ENCODE measurements at places on chromosomes 13 and 19.

GRCh38 chr19:15126131-15126910, 19.1 kb downstream of the SYDE1 start:
- DNase-seq: no peak

DNA sequence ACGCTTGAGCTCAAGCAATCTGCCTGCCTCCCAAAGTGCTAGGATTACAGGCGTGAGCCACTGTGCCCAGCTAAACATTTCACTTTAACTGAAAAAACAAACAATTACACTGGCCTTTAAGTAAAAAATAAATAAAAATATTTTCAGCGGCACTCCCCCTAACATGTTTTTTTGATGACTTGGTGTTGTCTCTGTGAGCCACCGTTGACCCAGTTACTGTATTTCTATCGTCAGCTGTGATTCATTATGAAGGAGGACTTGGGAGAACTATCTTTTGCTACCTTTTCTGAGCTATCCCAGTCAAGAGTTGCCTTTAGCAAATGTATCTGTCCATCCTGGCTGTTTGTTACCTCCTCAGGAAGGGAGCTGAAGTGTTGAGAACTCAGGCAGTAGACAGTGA, 18.5 kb upstream of the C19orf33 start:
- DNase-seq: no peak

DNA sequence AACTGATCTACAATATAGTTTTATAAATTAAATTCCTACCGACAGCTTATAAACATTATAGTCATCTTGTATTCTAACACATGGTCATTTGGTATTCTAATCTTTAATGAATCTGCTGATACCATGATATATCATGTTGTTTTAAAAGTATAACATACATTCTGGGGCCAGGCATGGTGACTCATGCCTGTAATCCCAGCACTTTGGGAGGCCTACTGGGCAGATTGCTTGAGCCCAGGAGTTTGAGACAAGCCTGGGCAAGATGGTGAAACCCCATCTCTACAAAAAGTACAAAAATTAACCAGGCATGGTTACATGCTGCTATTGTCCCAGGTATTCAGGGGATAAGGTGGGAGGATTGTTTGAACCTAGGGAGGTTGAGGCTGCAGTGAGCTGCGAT, 3.1 kb downstream of the ZNF383 start:
- no peak for DNase-seq

DNA sequence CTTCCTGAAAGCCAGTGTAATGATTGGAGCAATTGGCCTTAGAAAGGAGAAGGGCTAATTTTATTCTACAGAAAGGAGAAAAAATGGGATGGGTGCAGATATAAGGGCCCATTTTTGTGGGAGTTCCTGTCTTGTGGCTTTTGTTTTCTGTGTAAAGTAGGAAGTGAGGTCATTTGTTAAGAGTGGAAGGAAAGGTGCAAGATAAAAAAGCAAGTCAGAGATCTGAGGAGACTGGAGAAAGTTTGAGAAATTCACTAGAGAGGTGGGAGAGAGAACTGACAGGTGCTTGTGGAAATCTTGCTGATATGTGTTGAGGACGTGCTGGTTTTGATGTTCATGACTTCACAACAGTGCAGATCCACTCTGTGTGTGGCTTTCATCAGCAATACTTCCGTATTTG, 349.4 kb downstream of the DLEU7 start:
- DNase-seq: no peak

DNA sequence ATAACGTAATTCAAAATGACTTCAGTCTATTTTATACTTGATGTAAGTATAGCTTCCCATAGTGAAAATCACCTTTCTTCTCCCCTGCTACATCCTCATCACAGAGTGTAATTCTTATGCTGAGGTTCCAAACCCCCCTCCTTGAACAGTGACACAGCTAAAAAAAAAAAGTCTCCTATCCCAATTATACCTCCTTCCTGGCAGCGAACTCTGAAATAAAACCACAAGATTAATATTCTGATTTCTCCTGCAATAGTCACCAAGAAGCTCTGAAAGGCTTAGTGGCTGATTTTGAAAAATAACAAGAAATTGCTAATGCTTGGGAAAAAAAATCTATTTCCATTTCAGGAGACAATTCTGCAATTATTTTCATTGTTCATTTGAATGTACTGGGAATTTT, 36.3 kb downstream of the EFNB2 start:
- DNase-seq: no peak

- DNase-seq: no peak
Measured at GRCh38 chr13:65936249-65936648, 1293.9 kb downstream of the PCDH9 start.

- peak; percentile 34 for DNase-seq
Measured at GRCh38 chr13:23020246-23020843, 160.4 kb upstream of the SGCG start.

DNA sequence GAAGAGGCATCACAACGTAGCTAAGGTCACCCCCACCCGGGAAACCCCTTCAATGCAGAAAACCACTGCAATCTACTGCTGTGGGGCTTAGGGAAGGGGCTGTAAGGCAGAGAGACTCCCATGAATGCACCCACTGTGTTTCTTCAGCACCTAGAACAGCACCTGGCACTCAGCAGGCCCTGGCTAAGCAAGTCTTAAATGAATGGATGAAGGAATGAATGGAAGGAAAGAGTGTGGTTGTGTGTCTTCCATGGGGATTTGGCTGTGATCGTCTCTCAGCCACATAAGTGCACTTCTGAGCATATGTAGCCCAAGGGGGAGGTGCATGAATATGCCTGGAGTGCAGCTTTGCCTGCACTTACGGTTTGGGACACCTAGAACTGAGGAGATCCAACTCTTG, 2.9 kb downstream of the CCDC159 start:
- no peak for DNase-seq

DNA sequence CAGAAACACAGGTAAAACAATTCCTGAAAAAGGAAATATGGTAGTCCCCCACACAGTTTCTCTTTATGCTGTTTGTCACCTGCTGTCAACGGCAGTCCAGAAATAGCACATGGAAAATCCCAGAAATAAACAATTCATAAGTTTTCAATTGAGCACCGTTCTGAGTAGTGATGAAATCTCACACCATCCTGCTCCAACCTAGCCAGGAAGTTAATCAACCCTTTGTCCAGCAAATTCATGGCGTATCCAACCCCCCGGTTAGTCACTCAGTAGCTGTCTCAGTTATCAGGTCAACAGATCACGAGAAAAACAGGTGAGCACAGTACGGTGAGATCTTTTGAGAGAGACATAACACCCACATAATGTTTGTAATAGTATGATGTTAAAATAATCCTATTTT, 74.2 kb downstream of the TUBGCP3 start:
- no peak for DNase-seq

- no peak for DNase-seq
Measured at GRCh38 chr13:23427342-23427843, 6.1 kb downstream of the SACS start.

DNA sequence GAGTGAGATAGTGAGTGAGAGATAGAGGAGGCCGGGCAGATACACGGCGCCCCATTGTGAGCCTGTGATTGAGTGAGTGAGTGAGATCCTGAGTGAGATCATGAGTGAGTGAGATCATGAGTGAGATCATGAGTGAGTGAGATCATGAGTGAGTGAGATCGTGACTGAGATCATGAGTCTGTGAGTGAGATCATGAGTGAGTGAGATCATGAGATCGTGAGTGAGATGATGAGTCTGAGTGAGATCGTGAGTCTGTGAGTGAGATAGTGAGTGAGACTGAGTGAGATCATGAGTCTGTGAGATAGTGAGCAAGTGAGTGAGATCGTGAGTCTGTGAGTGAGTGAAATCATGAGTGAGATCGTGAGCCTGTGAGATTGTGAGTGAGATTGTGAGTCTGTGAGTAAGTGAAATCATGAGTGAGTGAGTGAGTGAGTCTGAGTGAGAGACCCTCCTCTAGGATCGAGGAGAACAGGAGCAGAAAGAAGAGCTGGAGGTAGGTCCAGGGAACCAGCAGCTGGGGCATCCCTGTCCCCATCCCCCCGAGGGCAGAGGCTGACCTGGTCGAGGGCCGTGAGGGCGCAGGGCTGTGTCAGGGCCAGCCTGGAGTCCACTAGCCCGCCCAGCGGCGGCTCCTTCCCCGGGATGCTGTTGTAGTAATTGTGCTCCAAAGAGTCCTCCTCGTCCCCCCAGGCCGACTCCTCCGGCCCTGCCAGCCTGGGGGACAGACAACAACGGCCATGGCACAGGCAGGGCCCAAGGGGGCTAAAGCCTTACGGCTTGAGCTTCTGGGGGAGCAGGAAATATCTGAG, 25.4 kb upstream of the C2CD4C start:
- DNase-seq: no peak
